Stimulated activated naive B cell treated with anti-CD40 and anti-IgM and Interleukin-4, amounts not matched to agents 10 μg/mL and 1 μg/mL and 100 μg/mL, for 72 hours (primary cell): ENCODE measurements at places on chromosomes 2 and 18.

DNA sequence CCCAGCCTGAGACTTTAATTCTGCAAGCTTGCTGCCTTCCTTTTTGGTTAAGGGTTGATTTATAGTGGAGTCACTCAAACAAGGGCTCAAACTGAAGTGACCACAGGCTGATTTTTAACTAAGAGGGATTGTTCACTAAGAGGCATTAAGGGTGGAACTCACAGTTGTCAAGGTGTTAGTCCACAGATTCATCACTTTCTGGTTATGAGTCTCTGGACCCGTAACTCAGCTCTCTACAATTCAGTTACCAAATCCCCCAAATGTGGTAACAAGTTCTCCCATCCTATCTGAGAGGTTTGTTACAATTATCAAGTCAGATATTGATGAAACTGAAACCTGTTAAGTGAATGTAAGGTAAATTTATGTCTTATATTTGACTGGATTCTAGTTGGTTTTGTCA lies 185.9 kb upstream of the KLHL14 start:
- H3K27ac ChIP-seq, result no peak overlapping the region
- DNase-seq, result no peak
- H3K27me3 ChIP-seq, result peaks cover 26% of the 10 kb centered on the region
- no peaks in the 10 kb centered on the region for H3K36me3 ChIP-seq
- no peaks in the 10 kb centered on the region for H3K4me1 ChIP-seq
- H3K4me3 ChIP-seq, result no peak overlapping the region

DNA sequence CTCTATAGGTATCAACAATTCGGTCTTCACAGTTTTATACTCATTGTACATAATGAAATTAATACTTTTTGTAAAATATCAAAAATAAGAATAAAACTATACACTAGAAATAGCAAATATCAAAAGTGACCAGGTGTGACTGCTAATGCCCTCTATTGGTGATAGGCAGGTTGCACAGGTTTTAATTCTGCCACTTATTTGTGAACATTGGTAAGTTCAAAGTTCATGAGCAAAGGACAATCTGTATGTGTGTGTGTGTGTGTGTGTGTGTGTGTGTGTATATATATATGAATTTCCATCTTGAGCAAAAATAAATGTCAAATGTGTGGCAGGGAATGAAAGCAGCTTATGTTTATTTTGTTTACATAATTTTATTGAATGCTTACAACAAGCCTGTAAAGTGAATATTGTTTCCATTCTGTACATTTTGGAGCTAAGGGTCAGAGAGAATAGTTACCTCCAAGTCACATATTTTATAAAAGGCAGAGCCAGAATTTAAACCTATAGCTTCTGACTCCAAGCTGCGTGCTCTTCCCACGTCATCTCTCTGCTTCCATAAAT lies 537.4 kb downstream of the CPS1 start:
- H3K4me3 ChIP-seq, result no peak overlapping the region
- H3K27me3 ChIP-seq, result no peaks in the 10 kb centered on the region
- no peaks in the 10 kb centered on the region for H3K4me1 ChIP-seq
- no peak overlapping the region for H3K27ac ChIP-seq
- DNase-seq, result no peak
- H3K36me3 ChIP-seq, result no peaks in the 10 kb centered on the region

DNA sequence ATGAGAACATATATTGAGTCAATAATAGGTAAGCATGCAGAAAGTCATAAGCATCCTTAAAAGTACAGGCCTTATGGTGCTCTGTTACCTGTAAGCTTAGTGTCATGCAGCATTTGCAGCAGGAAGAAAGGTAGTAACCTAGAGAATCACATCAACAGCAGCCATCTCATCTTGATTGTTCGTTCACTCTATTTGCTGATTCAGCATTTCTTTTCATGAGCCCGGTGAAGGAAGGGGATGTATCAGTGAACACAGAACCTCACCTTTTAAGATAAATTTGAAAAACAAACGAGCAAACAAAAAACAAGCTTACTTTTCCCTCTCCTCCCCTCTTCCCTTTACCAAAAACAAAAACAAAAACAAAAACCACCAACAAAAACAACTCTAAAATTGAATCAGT lies 89.9 kb downstream of the MIB1 start:
- peaks cover 19% of the 10 kb centered on the region for H3K36me3 ChIP-seq
- no peaks in the 10 kb centered on the region for H3K4me1 ChIP-seq
- H3K27me3 ChIP-seq, result no peaks in the 10 kb centered on the region
- no peak overlapping the region for H3K27ac ChIP-seq
- no peak overlapping the region for H3K4me3 ChIP-seq

DNA sequence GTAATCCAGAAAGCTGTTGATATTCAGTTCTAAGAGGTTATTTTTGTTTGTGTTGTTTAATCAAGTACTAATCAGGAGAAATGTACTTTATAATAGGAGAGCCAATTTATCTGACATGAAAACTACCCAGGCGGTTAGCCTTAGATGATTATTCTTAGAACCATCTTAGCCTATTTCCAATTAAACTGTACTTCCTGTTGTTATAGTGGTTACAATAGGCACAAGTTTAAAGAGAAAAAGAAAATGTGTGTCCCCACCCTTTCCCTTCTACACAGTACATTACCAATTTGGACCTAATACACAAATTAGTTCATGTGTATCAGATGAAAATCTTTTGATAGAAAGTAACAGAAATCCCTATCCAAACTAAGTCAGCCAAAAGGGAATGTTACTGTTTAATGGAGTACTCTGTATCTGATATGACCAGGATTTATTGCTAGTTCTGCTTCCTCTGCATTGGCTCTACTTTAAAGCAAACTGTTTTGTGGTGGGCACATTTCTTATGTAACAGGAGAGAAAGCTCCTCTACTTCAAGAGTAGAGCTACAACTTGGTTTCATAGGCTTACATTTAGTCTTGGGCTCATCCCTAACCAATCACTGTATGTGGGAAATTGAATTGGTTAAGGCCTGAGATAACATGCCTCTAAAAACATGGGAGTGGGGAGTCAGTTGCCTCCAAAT lies 217.9 kb downstream of the UBE2E3 start:
- peaks cover 3% of the 10 kb centered on the region for H3K4me1 ChIP-seq
- H3K27me3 ChIP-seq, result no peaks in the 10 kb centered on the region
- H3K36me3 ChIP-seq, result no peaks in the 10 kb centered on the region
- no peak for DNase-seq
- no peak overlapping the region for H3K27ac ChIP-seq

- H3K36me3 ChIP-seq, result no peaks in the 10 kb centered on the region
- no peak for DNase-seq
- H3K4me3 ChIP-seq, result peak overlapping the region; percentile 54
- H3K4me1 ChIP-seq, result peaks cover 42% of the 10 kb centered on the region
These were observed 146.8 kb downstream of the TGIF1 start for GRCh38 chr18:3596637-3597384.

DNA sequence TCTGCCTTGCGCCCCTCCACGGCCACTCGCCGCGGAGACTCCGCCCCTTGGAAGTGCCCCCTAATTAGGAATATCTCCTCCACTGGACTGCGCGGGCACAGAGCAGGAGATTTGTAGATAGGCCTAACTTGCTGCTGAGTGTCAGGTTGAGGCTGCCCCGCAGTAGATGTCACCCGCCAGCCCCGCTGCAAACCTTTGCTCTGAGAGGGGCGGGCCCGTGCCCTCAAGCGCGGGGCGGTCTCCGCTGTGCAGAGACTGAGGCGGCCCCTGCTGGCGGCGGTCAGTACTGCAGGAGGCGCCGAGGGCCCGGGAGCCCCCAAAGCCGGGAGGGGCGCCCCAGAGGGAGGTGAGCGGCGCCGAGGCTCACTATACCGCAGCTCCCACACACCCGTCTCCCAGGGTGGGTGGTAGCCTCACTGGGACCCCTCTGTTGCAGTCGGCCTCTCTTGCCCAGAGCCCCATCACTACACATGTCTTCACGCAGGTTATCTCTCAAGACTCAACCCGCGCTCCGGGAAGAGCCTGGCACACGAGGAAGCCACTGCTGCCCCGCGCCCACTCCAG lies 2.9 kb upstream of the NEURL3 start:
- no peaks in the 10 kb centered on the region for H3K36me3 ChIP-seq
- DNase-seq, result peak; percentile 76
- peak overlapping the region; percentile 20 for H3K27ac ChIP-seq
- peaks cover 24% of the 10 kb centered on the region for H3K27me3 ChIP-seq

- peaks cover 44% of the 10 kb centered on the region for H3K36me3 ChIP-seq
- no peak overlapping the region for H3K27ac ChIP-seq
- H3K4me3 ChIP-seq, result no peak overlapping the region
- no peaks in the 10 kb centered on the region for H3K27me3 ChIP-seq
- no peak for DNase-seq
These were observed 38.4 kb downstream of the CAB39 start for GRCh38 chr2:230751062-230751461.

GRCh38 chr2:43067254-43068040 lies 159.0 kb downstream of the ZFP36L2 start:
- no peak overlapping the region for H3K4me3 ChIP-seq
- no peak overlapping the region for H3K27ac ChIP-seq
- H3K36me3 ChIP-seq, result no peaks in the 10 kb centered on the region
- no peak for DNase-seq
- H3K4me1 ChIP-seq, result peaks cover 9% of the 10 kb centered on the region
